ENCODE measurements at places on chromosomes 4 and X.

DNA sequence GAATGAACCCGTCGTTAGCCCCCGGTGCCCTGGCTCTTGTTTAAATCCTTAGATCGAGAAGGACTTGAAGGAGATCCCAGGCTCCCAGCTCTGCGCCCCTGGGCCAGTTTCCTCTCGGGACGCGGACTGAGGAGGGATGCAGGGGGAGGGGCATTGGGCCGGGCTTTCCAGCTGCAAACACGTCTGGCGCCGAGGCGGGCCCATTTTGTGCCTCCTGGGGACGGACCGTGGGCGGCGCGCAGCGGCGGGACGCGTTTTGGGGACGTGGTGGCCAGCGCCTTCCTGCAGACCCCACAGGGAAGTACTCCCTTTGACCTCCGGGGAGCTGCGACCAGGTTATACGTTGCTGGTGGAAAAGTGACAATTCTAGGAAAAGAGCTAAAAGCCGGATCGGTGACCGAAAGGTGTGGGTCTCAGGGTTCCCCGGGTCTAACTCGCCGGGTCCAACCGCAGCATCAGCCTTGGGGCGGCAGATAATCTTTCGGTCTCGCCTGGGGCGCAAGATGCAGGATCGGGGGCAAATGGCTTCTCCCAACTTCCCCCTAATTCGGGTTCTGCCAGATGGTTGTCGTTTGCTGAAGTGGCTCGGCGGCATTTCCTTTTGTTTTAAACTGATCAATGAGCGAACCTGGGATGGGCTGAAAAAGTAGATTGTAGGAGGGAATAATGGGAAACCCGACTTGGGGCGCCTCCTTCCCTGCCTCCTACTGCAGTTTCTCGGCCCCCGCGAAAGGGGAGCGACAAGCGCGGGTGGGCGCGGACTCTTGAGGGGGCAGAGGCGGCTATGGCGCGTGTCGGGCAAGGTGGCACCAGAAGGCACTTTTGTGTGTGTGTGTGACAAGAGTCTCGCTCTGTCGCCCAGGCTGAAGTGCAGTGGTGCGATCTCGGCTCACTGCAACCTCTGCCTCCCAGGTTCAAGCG is 2.9 kb downstream of the PDGFRA start:
- DNase-seq = no peak

- DNase-seq = peak; percentile 1
These were observed 53.8 kb upstream of the OTUD4 start for GRCh38 chr4:145234091-145234706.

DNA sequence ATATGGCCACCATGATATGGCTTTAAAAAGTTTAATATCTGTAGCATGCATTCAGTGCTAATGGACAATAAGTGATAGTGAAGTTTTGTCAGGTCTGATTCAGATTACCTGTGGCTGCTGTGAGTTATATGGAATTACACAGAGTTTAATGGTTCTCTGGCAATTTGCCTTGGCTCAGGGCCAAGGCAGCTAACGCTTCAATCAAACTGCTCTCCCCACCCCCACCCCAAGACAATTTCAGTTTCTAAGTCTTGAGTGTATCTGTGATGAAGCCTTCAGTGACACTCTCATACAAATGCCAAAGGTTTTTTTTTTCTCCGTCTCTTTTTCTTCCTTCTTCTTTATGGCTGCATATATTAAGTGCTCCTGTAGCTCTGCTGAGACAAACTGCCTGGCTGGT is 106.6 kb downstream of the SHROOM4 start:
- no peak for DNase-seq

GRCh38 chr4:38539501-38539900 is 124.5 kb upstream of the KLF3 start:
- no peak for DNase-seq

- DNase-seq = no peak
These were observed 265.9 kb downstream of the ADAMTS3 start for GRCh38 chr4:72302981-72303704.

DNA sequence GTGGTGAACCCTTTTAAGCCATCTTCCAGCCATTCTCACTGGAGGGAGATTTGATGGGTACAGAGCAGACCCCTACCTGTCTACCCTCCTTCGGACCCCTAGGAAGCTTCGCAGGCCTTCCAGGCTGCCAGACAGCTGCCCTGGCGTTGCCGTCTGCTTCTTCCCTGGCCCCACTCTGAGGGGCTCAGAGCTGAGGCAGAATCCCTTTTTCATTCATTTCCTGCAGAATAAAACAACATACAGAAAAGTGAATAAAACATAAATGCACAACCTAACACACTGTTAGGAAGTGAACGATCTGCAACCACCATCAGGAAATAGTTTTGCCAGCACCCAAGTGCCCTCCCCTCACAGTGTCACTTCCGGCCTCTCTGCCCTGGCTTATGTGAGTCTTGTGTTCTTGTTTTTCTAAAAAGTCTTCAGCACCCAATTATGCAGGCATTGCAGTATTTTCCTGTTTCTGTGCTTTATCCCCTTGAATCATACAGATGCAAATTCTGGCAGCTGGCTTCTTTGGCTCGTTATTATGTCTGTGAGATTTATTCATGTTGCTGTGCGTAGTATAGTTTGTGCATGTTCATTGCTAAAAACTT is 5.6 kb upstream of the ADD1 start:
- peak; percentile 50 for DNase-seq

- no peak for DNase-seq
These were observed 20.9 kb upstream of the XPNPEP2 start for GRCh38 chrX:129717892-129718291.

DNA sequence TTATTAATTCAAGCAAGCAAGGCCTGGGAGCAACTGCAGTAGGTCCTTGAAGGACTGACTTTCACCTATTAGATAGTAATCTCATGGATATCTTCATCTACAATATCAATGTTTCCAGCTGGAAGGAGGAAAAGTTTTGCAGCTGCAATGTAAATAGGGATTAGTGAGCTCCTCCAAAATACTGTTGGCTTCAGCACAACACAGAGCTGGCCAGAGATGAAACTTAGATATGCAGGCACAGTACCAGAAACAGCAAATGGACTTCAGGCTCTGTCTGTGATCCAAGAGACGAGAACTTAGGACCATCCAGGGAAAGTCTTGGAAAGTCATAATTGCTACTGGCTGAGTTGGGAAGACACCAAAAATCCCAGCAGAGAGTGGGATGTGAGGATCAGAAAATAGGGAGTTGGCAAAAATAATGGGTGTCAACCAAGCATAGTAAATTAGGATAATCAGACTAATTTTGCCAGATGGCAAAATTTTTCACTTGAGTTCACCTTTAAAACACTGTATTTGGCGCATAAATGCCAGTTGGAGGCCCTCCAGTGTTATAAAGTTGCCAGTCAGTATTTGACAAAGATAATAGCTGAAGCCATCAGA is 57.5 kb downstream of the PARM1 start:
- DNase-seq = no peak

DNA sequence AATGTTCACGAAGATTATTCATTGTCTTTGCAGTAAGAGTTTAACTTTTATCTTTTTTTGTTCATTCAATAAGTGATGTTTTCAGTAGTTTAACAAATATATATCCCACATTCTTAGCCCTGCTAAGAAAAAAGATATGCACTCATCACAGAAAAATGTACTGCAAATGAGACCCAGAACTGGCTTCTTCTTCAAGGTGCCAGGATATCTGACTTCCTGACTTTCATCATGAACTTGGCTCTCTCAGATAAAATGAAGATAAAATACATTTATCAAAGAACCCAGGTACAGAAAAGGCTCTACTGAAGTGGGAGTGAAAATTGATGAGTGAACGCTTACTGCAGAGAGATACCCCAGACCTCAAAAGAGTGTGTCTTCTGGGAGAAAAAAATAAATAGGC is 177.8 kb upstream of the DKK2 start:
- DNase-seq = no peak

All from NK-92 treated with Interleukin-12 subunit alpha and Interleukin-12 subunit beta, amount 100 ng/mL, for 24 hours (cell line).